ENCODE measurements at places on chromosomes 3 and 15. TPM values are rescaled to one million over a fixed set of nuclear protein-coding genes. Genes with fewer than 3 reads are reported as not detected.

The PP2D1 gene
- total RNA-seq: not detected

The GRK7 gene
- total RNA-seq: not detected

The GOLGA8J gene
- not detected for total RNA-seq

The UBA7 gene
- total RNA-seq: 26.7 TPM

The CDHR4 gene
- not detected for total RNA-seq

The DUOXA2 gene
- total RNA-seq: not detected

The IGSF10 gene
- total RNA-seq: 1.9 TPM

The WNT5A gene
- total RNA-seq: 4.2 TPM

The FBXL22 gene
- 42.4 TPM for total RNA-seq

The THPO gene
- total RNA-seq: 0.37 TPM

DNA sequence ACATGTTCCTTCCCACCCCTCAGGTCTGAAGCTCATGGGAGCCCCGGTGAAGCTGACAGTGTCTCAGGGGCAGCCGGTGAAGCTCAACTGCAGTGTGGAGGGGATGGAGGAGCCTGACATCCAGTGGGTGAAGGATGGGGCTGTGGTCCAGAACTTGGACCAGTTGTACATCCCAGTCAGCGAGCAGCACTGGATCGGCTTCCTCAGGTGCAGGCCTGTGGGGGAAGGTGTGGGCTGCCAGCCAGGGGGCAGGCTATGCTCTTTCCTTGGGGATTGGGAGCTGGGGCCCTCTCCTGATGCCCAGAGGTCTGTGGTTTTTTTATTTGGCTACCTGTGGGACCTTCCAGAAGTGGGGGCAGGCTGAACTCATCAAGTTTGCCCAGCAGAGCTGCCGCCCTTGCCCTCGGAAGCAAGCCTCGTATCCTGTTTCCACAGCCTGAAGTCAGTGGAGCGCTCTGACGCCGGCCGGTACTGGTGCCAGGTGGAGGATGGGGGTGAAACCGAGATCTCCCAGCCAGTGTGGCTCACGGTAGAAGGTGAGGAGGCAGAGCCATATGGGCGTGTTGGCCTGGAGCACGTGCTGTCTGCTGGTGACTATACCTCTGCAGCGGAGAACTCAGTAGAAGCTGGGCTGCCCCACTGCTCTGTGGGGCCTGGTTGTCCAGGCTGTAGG lies 2.2 kb downstream of the TYRO3 start:
- no peak for DNase-seq

DNA sequence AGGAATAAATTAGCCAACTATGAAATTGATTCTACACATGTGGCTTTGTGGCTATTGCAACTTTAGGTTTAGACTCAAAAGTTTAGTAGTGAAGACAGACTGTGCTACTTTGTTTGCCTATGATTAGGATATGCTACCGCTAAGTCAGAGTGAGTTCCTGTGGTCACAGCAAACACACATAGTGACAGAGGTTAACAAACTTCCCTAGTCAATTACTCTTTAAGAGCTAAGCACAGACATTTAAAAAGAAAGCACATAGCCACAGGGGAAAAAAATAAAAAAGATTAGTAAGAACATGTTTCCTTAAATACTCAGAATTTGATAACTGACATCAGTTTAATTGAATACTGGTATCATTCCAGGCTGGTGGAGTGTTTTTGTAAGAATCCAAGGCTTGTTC lies 207.1 kb downstream of the GBE1 start:
- DNase-seq: no peak

- DNase-seq: no peak
Measured at GRCh38 chr15:58491499-58492202, 59.9 kb downstream of the LIPC start.

GRCh38 chr15:28264166-28264565 lies 57.8 kb downstream of the HERC2 start:
- DNase-seq: no peak

DNA sequence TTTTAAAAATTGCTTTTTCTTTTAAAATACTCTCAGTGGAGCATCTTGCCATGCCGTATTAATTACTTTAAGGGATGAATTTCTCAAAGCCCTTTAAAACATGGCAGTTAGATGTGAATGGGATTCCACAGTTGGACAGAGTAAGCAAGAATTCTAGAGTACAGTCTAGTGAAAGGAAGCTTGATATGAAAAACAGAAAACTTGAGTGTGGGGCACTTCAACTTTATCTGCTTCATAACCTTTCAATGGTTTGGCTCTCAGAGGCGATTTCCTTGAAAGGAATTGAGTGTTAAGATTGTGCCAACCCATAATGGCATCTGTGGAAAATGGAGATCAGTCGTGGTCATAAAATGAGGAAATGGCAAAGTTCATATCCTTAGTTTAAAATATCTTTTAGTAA lies 127.7 kb upstream of the SAMMSON start:
- DNase-seq: no peak

GRCh38 chr3:8631661-8632060 lies 12.9 kb downstream of the SSUH2 start:
- no peak for DNase-seq

DNA sequence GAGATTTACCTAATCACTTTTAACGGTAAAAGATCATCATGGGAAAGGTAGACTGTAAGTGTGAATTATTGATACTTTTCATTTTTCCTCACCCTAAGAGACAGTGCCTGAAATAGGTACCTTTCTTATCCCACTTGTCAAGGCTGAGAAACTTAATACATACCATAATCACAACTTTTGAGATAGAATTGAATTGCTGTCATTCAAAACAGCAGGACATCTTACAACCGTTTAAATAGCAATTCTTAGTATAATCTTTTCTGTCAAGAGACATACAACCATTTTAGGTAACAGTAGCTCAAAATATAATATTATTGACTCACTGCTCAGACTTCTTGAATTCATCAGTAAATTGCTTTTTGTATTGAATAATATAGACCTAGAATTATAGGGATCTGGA lies 10.7 kb downstream of the UBE2E2 start:
- no peak for DNase-seq

DNA sequence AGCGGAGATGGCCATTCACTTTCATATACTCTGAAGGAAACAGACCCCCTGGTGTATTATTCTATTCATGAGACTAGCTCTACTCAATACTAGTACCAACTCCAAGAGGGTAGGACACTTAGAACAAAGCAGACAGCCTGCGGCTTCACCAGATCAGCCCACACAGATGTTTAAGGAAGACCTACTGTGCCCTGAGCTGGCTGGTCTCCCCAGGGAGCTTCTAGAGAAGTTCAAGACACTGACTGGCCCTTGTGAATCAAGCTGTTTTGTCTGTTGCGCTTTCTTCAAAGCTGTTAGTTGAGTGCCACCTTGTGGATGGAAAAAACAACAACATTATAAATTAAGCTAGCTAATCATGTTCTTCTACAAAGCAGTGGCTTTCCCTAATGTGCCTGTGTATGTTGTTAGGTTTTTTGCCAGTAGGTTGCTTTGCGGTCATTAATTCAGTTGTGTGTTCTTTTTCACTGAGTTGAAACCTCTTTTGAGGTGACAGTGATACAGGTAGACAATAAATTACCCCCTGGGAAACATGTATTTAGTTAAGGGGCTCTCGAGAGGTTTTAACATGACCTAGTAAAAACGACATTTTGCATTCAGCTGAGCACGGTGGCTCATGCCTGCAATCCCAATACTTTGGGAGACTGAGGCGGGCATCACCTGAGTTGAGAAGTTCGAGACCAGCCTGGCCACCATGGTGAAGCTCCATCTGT lies 64.2 kb upstream of the MYZAP start:
- DNase-seq: no peak

GRCh38 chr3:127590282-127590592 lies 296 bp downstream of the TPRA1 start:
- DNase-seq: no peak

GRCh38 chr3:133487920-133488540 lies 85.5 kb upstream of the CDV3 start:
- DNase-seq: no peak

DNA sequence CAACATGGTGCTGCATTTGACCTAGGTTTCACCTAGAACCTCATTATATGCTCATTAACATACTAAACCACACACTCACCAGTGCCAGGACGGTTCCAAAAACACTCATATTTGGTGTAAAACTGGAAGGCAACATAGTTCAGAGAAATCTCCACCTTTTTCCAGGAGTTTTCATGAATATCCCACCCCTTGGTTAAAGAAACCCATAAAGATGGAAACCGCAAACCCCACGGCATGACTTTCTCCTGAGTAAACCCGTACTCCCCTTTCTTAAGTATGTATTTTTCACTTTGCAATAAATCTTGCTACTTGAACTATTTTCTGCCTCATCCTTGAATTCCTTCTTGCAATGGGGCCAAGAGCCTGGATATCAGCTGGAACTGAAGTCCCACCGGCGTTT lies 379.3 kb downstream of the MAGI1 start:
- DNase-seq: no peak

GRCh38 chr3:116614795-116615362 lies 94.7 kb upstream of the TUSC7 start:
- DNase-seq: no peak

DNA sequence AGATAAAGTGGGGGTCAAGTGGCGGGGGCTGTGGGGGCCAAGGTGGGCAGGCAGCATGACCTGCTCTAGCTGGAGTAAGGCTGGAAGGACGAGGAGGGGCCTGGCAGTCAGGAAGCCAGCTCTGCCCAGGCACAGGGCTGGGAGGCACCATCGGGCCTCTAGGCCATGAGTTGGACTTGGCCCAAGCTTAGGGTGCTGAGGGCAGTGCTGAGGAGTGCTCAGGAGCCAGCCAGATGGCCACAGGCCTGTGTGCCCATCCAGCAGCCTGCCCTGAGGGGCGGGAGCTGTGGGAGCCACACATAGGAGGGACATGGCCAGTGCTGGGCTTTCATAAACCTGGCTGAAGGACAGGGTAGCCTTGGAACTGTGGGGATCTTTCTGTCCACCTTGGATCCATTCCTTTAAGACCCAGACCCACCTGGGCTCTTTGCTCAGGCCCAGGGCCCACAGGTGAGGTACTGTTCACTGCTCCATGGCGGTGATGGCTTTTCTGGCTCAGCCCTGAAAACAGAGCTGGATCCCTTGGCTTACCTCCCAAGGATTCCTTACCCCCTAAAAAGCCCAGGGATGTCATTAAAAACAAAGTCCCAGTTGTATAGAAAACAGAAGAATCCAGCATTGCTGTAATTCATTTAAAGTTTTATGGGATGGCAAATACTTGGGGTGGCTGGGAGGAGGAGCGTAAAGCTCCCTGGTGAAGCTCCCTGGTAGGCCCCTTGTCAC lies 137.0 kb downstream of the DNAJB8 start:
- DNase-seq: no peak

DNA sequence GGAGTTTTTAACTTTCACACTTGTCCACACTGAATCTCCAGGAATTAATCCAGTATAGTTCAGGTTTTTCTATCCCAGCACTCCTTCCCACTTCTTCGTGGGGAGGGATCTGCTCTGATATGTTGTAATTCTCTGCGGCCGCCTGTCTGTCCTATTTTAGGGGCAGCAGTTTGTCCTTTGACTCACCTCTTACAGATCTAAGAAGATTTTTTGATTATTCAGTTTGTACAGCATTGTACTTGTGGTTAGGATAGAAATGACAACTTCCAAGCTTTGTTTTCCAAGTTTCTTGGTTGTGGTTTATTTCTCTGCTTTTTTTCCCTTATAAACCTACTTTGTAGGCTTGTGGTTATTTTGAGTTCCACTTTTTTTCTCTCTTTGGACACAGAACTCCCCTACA lies 601.7 kb downstream of the SI start:
- DNase-seq: no peak

DNA sequence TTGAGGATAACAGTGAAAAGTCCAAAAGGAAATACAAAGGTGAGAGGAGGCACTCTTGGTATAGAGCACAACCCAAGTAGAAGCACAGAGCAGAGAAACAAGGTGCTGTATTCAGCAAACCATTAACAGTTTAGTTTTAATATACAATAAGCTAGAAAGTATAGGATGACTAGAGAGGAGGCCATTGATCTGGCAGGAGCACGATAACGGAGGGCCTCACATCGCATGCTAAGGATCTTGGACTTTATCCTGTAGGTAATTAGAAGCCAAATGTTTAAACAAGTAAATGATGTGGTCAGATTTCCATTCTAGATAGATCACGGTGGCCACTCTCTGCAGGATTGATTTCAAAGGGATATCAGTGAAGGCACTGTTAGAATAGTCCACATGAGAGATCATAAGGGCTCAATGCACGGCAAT lies 935.0 kb downstream of the ROBO1 start:
- DNase-seq: no peak

DNA sequence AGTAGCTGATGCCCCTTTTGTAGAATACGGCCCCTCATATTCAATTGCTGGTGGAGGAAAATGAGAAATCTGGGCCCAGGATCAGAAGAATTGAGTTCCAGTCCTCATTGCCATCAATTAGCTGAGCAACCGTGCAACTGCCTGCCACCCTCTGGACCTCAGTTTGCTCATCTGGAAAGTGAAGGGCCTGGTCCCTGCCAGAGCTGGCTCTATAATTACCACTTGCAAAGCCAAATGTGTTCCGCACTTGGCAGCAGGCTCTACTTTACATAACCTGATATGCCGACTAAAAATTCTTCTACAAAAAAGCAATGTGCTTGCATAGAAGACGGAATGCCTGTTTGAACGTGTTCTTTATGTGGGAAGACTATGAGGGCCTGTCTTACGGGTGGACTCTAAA lies 8.6 kb upstream of the ITGB5 start:
- no peak for DNase-seq

GRCh38 chr3:106018929-106019550 lies 150.2 kb upstream of the CBLB start:
- DNase-seq: no peak

- DNase-seq: no peak
Measured at GRCh38 chr3:85394424-85394823, 435.6 kb downstream of the CADM2 start.

DNA sequence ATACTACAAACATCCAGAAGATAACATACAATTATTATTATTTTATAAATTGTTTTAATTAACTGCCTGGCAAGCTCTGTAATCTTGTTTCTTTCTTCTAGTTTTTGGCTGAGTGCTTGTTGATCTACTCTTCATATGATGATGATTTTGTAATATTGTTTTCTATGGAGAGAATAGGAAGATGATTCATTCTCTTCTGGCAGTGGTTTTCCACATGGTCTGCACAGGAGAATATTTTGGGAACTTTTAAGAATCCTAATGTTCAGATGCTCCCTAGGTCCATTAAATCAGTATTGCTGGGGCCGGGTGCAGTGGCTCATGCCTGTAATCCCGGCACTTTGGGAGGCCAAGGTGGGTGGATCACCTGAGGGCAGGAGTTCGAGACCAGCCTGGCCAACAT lies 37.6 kb downstream of the CACNA2D3 start:
- DNase-seq: no peak

DNA sequence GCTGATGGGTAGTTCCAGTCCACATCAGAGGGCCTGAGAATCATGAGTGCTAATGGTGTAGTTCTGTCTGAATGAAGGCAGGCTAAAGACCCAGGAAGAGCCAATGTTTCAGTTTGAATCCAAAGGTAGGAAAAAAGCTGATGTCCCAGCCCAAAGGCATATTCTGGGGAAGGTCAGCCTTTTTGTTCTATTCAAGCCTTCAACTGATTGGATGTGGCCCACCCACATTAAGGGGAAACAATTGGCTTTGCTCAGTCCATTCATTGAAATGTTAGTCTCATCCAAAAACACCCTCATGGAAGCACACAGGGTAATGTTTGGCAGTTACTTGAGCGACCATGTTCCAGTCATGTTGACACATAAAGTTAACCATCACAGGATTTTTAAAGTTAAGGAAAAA lies 25.9 kb downstream of the EPHB1 start:
- DNase-seq: no peak

- no peak for DNase-seq
Measured at GRCh38 chr3:25155652-25156471, 272.2 kb upstream of the RARB start.

GRCh38 chr15:69795601-69796000 lies 302.1 kb downstream of the TLE3 start:
- no peak for DNase-seq

- DNase-seq: no peak
Measured at GRCh38 chr3:12433823-12434222, 50.5 kb upstream of the TSEN2 start.
